CD4-positive, alpha-beta T cell treated with Interleukin-1 beta for 1 hour (primary cell): ENCODE measurements at places on chromosomes 5 and 9.

DNA sequence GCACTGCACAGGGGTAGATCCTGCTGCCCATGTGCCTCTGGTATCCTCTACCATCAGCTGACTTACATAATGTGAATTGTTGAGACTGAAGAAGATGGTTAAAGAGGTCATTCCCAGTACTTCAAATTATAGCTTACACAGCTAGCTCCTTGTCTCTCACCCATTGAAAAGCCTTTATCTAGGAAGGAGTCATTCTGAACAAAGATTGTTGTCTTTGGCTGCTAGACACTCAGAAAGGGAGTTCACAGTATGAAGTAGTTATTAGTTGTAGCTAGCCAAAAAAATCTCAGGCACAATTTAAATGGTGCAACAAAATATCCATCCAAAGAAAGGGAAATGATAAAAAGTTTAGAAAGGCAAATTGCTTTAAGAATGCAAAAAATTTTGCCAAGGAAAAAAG, 102.0 kb upstream of the NREP start:
- no peak for DNase-seq

- peak; percentile 16 for DNase-seq
These were observed at the start of gene PCDHGA1 for GRCh38 chr5:141330299-141331080. TSS of gene PCDHGA1 (plus strand) at chr5:141330514.

DNA sequence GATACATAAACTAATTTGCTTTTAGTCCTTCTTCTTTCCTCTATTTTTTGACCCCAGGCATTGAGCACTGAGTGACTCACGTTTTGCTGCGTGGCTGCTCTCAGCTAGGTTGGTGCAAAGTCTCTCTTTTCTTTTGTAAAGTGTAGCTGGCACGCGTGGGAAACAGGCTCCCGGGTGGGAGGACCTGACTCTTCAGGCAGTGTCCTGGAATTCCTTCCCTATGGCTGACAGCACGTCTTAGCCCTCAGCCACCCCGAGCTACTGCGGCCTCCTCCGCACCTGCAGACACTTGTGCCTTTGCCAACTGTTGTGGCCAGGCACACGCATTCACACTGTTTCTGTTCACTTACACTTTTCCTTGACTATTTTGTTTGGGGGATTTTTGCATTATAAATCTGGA, 877 bp upstream of the SCGB3A1 start:
- DNase-seq, result no peak

- no peak for DNase-seq
These were observed 6.6 kb upstream of the PTPN3 start for GRCh38 chr9:109504689-109505088.

DNA sequence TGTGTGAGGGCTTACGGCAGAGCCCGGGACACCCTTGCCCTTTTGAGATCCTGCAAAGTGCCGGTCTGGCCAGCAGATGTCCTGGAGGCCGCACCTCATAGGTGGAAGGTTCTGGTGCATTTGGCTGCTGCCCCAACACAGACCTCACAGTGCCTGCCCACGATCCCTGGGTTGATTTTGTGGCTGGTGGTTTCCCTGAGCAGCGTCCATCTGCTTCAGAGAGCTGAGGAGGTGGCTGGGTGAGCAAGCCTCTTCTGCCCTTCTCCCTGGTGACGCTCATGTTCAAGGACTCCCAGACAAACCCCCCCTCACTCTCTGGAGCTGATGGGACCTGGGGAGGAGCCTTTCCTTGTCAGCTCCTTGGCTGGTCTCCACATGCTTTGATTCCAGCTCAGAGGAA, 18.9 kb downstream of the BNIP1 start:
- no peak for DNase-seq

DNA sequence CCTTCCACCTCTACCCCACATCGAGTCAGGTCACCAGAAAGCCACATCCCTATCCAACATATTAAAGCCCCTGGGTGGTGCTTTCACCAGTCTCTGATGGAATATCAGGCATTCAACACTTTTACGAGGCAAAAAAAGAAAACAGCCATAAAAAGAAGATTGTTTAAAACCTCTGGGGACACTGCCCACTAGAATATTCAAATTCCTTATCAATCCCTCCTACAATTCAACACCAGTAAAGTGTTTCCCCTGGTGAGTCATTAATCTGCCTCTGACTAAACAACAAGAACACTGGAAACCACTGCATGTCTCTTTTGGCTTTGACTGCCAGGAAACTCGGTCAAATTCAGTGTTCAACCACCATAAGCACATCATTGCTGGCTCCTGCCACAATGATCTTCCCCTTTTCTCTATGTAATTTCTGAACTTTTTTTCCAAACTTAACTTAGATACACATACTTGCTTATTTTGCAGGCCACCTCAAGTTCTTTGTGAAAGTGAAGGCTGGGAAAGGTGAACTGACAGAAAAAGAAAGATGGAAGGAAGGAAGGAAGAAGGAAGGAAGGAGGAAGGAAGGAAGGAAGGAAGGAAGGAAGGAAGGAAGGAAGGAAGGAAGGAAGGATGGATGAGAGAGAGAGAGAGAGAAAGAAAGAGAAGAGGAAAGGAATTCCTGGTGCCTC, 105.3 kb downstream of the PAX5 start:
- DNase-seq, result no peak

- no peak for DNase-seq
These were observed 17.5 kb upstream of the SEMA4D start for GRCh38 chr9:89515416-89515815.

DNA sequence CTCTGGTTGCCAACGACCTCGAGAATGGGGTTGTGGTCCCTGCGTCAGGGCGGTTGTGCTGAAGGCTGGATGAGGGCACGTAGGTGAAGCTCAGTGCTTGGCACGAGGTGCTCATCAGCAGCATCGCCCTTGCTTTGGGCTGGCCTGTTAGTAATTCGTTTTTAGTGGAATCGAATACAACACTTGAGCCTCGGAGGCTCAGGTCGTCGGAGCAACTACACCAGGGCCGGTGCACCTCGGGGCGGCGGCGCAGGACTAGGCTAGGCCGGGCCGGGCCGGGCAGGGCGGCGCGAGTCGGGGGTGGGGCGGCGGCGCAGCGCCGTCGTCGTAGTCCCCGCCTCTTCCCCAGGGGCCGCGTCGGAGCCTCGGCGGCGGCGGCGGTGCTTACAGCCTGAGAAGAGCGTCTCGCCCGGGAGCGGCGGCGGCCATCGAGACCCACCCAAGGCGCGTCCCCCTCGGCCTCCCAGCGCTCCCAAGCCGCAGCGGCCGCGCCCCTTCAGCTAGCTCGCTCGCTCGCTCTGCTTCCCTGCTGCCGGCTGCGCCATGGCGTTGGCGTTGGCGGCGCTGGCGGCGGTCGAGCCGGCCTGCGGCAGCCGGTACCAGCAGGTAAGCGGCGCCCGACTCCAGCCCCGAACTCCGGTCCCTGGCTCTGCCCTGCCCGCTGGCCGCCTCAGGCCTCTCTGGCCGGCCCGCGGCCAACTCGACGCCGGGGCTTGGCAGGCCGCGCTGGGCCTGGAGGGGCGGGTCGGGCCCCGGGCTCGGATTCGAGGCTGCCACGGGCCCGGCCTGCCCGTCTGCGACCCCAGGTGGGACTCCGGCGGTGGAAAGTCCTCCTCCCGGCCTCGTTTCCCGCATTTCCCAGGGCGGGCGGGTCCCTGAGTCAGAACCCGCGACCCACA, at the start of gene NDFIP1:
NDFIP1 (plus strand) TSS at position 348 of the 899 bp plus-strand sequence; CDS start at position 544, 196 bp downstream.
- peak; percentile 86 for DNase-seq

DNA sequence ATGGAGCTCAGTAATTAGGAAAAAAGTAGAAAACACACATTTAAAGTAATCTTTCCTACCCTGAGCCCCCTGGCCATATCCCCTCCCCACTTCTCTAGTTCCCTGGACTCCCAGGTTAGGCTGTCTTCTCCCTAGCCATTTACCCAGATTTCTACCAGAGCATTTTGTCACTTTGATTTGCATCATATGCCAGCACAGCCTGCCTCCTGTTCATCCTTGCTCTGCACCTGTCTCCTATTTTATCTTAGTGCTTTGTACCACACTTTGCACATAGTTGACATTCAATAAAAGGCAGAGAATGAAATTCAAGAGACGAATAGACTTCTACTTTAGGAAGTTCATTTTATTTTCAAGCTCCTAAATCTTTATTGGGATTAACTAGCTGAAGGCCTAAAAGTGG, 344.5 kb downstream of the EBF1 start:
- no peak for DNase-seq

DNA sequence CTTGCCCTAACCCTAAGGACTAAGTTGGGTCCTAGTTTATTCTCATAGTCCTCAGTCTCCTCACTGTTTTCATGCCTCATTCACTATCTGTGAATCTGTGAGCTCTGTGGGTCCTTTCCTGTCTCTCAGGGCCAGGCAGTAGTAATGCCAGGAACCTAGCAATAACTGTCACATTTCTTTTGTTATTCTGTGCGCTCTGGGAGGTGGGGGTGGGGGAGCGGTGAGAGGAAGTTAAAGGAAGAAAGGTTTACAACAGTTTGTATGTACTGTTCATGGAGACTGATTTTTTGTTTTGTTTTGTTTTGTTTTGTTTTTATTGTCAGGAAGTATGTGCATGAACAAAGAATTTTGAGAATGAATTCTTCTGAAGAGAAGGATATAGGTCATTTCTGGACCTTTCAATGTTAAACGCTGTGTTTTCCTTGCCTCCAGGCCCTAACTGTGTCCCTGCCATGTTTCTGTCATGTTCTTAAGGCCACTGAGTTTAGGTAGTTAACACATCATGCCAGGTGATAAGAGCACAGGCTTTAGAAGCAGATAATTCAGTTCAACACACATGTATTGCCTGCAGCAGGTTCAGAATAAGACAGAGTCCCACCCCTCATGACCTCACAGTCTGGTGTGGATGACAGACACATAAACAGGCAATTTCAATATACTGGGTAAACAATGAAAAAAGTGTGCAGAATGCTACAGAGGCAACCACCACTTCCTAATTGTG, 13.3 kb upstream of the FEM1C start:
- DNase-seq, result no peak

DNA sequence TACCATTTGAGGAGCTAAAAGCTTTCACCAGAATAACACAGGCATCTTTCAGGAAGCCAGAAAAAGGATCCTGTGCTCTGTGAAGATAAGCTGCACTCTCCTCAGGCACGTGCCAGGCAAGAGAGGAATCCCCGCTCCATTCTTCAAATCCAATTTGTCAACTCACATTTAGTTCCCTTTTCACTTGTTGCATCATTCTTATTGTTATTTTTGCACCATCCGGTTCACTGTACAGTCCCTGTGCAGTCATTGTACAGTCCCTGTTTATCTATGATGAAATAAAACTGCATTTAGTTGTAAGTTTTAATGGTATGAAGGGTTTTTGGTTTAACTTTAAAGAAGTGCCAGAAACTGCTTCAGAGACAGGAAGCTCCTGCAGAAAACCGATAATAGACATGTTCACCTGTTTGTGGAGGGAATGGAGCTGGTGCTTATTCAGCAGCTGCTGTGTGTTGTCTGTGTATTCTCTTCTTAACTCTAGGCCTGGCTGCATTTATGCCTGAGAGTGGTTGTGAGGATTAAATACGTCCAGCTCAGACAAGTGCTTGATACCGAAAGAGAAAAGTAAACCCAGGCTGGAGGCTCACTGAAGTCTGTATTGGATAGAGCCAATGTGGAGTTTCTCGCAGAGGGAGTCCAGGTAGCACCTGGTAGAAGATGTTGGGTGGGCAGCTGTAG, 22.4 kb downstream of the IFNW1 start:
- DNase-seq, result no peak

GRCh38 chr9:16670791-16671190, 199.7 kb downstream of the BNC2 start:
- no peak for DNase-seq

DNA sequence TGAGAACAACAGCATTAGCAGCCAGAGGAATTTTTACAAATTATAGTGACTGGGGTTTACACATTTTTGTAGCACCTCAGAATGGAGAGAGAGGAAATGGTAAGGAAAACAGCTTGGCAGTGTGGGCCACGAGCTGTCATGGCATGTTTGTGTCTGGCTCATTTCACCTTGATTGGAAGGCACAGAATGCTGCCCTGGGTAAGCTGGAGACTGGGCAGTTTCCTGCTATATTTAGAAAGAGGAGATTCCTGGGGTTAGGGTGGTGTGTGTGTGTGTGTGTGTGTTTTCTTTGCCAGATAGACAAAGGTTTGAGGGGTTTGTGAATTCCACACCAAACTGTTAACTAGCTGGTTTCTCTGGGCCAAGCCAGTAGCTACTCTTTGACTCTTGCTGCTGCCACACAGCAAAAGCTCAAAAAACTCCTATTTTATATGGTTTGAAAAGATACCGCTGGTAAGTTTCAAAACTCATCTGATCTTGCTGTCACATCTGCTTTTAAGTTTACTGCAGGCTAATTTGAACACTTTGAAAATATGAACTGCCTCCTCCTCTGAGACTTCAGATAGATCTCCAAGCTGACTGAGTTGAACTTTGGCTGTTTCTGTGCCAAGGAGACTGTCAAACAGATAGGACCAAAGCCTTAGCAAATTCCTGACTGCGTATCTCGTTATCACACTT, 9.1 kb downstream of the ARHGAP26 start:
- no peak for DNase-seq

- DNase-seq, result peak; percentile 56
These were observed 59.6 kb upstream of the SLC27A6 start for GRCh38 chr5:128905568-128906110.

DNA sequence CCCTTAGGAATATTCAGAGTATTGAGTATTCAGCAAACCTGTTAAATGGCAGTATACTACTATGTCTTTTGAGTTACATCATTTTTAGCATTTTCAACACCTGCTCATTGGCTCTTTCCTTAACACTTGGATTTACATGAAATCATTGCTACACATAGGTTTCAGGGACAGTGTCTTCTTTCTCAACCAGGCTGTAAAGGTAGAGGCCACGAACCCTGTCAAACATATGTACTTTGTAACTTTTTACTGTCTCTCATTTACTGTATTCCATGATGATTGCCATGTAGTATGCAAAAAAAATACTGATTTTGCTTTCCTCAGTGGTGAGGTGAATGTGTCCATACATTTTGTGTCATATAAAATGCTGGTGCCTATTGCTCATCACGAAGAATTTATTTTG, 264.4 kb downstream of the SLCO4C1 start:
- no peak for DNase-seq

DNA sequence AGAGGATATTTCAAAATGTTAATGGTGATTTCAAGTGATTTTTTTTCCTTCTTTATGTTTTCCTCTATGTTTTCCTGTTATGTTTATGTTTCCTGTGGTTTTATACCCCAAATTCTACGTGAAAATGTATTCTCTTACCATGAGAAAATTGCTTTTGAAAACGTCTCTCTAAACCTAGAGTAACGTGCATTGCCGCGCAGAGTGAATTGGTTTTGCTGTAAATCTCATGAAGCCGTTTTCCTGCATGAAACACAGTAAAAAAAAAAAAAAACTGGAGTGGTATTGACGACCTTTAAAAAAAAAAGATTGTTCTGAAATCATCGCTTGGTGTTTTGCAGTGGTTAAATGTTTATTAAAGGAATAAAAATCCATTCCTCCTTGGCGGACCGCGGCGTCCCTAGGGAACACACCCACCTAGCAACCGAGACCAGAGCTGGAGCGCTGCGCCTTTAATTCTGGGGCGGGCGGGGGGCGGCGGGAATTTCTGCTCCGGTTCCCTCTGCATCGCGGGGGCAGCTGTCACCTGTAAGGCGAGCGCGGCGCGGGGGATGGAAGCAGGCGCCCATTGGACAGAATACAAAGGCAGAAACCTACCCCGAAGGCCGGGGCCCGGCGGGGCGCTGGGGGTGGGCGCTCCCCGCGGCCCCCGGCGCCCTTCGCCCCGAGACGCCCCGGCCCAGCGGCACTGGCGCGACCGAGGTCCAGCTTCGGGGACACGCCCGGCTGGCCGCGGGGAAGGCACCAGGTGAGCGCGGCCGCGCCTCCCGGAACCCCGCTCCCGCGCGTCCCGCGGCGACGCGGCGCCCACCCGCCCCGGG, at the start of gene SOWAHA:
SOWAHA (plus strand) TSS at position 522 of the 818 bp plus-strand sequence. CDS start 320 bp downstream, outside the sequence.
- no peak for DNase-seq

- DNase-seq, result no peak
These were observed 12.5 kb upstream of the PARP8 start for GRCh38 chr5:50653946-50654345.
